Stimulated activated CD4-positive, alpha-beta T cell treated with anti-CD3 and anti-CD28 coated beads, TNF-alpha, amount 100 ng/mL, for 4 hours (primary cell): ENCODE measurements at places on chromosomes 4 and X.

GRCh38 chr4:621296-622070 is 3.9 kb upstream of the PDE6B start:
- DNase-seq: no peak

- DNase-seq: no peak
These were observed 811 bp downstream of the FLNA start for GRCh38 chrX:154373340-154374306.

- DNase-seq: no peak
These were observed 583.0 kb downstream of the BCOR start for GRCh38 chrX:39514801-39515200.

- no peak for DNase-seq
These were observed 588 bp downstream of the ART3 start for GRCh38 chr4:76074993-76075600.

GRCh38 chrX:105700331-105700730 is 122.0 kb upstream of the NRK start:
- DNase-seq: no peak

GRCh38 chr4:179941911-179942310 is 2301.3 kb upstream of the TENM3 start:
- no peak for DNase-seq

DNA sequence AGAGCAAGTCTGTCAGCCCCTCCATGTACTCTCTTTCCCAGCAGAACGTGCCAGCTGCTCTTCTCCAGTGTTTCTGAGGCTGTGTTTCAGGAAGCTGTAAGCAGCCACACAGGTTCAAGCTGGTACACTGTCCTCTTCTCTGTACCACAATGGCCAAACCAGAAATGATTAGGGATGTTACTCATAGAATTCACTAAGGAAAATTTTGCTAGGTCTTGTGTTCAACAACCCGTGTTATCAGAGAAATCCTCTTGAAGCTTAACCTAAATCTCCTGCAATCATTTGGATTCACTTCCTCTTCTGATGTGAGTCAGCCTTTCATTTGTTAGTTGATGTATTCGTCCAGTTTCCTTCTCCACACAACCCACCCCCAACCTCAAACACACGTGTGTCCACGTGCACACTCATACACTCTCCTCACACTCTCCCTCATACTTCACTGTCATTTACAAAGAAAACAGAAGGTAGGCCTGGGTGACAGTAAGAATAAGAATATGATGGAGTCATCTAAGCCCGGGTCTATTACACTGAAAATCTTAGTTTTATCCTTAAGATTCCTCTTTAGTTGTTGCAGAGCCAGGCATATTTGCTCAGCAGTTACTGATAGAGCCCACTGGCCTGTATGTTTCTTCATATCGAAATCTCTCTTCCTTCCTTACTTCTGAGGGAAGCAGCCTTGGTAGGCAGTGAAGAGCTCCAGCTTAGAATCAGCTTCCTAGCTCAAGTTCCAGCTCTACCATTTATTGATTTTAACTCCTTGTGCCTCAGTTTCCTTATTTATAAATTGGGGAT is 63.4 kb downstream of the DCUN1D4 start:
- no peak for DNase-seq

DNA sequence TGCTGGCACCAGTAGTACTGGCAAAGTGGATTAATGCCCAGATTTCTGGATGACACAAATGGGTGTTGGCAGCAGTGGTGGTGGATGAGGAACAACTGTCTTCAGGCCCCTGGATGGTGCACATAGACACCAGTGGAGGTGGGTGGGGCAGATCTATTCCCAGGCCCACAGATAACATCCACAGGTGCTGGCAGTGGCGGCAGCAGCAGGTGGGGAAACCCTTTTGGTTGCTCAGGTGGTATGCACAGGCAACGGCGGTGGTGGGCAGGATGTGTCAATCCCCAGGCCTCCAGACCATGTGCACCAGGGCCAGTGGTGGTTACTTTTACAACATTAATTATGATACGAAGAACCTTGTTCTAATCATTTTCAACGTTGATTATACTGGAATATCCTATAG is 48.9 kb upstream of the FAT4 start:
- no peak for DNase-seq
